ENCODE measurements at places on chromosomes 12 and 14.
A peak's percentile ranks its signal among the peaks of the same experiment; 100 is the strongest.

- peak; percentile 75 for DNase-seq
Observed at GRCh38 chr14:90087433-90087832, 25.6 kb downstream of the KCNK13 start.

DNA sequence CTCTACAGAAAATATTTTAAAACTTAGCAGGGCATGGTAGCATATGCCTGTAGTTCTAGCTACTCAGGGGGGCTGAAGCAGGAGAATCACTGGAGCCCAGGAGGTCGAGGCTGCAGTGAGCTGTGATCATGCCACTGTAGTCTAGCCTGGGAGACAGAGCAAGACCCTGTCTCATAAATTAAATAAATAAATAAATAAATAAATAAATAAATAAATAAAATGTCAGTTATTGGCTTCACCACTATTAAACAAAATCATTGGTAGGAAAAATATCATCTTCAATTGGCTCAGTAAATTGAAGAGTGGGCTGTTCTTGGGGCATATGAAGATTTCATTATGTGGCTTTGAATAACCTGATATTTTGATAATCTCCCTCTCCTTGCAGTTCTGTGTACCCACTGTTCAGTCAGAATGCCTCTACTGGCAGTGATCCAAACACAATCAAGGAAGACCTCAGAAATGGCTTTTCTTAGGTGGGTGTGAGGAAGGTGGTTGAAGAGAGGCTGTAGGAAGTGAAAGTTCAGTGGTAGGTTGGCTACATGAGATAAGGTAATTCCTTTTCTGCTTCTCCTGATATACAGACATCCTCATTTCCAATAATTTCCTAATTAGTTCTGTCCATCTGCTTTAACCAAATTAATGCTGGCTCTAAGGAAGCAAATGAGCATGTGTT, 175.8 kb downstream of the MSRB3 start:
- DNase-seq: no peak

DNA sequence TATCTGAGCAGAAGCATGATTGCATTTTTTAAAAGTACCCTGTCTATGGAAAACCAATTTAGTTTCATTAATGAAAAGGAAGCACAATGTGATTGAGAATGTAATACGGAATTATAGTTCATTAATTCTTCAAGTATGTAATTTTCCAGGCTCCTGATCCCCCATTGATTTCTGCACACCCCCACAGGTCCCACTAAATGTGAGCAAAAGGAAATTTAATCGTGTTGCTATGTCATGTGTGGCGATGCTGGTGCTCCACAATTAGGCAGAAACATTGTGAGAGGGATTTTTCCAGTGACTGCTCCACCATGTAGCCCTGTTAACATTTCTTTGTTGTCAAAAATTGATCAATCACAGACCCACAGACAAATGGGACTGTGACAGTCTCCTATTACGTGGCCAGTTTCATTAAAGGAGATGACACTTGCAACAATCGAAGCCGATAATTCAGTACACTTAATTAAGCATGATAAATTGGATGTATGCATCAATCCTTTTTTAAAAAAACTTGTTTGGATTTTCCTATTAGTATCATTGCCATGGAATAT, 306.0 kb downstream of the NELL2 start:
- DNase-seq: no peak

DNA sequence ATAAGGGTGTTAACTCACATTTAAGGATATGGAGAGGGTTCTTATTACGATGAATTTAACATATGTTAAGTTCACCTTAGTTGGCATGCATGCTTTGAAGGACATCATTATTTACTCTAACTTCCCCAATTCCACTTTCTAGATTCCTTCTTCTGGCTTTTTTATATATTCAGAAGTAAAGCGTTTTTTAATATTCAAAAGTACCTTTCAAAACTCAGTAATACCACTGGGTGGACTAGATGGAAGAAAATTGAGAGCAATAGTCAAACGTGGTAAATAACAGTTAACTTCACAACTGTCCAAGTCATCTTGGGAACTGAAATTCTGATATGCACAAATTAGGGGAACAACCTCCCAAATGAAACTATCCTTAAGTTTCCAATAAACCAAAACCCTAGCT, 9.1 kb downstream of the SINHCAF start:
- DNase-seq: no peak

DNA sequence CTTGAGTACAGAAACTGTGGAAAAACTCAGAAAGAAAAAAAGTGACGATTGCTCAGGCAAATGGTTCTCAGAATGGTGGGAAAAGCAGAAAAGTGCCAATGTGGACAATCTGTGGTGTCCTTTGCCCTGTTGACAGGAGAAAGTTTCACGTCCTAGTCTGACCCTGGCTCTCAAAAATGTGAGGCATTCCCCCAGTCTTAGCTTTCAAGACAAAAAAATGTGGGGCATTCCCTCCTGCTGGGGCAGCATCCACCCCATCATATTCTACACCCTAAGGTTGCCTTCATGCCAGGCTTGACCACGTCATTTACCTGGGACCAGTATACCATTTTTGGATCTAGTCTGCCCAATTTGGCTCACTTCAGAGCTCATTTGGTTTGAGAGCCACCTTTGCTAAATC, 20.7 kb upstream of the ANAPC7 start:
- DNase-seq: no peak

GRCh38 chr12:121033625-121034349, 5.3 kb downstream of the OASL start:
- DNase-seq: peak; percentile 63

GRCh38 chr12:64332938-64333337, 57.6 kb downstream of the C12orf56 start:
- DNase-seq: no peak

DNA sequence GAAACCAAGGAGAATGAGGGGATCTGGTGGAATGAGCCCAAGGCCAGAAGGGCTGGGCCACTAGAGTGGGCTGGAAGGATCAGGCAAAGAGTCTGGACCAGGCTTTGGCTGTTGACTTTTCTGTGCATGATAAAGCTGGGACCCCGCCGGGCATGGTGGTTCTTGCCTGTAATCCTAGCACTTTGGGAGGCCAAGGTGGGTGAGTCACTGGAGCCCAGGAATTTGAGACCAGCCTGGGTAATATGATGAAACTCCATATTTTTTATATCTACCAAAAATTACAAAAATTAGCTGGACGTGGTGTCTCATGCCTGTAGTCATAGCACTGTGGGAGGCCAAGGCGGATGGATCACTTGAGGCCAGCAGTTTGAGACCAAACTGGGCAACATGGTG, 393 bp upstream of the KLHL33 start:
- no peak for DNase-seq

GRCh38 chr14:73741876-73742519, 27.8 kb upstream of the PNMA1 start:
- DNase-seq: no peak
